ENCODE measurements at places on chromosomes 2 and 18.

- DNase-seq: no peak
Observed at GRCh38 chr2:121171625-121172119, 113.3 kb downstream of the TFCP2L1 start.

DNA sequence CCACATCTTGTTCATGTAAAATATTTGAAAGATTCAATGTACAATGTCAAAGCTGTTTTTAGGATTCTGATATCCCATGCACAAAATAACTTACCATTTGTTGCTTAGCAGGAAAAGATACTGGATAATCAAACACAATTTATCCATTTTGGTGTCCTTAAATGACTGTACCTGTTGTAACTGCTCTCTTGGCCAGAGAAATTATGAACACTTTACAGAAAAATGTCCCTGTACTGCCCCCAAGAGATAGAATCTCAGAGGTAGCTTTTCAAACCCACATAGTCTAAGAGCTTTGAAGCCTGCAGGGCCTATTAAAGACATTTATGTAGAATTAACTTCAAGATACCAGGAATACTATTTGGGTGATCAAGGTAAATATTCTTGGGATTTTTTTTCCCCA lies 12.2 kb upstream of the ME2 start:
- DNase-seq: no peak

- DNase-seq: no peak
Observed at GRCh38 chr2:77807531-77808215, 285.5 kb upstream of the LRRTM4 start.

- no peak for DNase-seq
Observed at GRCh38 chr2:232838406-232838874, 31.6 kb upstream of the SNORC start.

DNA sequence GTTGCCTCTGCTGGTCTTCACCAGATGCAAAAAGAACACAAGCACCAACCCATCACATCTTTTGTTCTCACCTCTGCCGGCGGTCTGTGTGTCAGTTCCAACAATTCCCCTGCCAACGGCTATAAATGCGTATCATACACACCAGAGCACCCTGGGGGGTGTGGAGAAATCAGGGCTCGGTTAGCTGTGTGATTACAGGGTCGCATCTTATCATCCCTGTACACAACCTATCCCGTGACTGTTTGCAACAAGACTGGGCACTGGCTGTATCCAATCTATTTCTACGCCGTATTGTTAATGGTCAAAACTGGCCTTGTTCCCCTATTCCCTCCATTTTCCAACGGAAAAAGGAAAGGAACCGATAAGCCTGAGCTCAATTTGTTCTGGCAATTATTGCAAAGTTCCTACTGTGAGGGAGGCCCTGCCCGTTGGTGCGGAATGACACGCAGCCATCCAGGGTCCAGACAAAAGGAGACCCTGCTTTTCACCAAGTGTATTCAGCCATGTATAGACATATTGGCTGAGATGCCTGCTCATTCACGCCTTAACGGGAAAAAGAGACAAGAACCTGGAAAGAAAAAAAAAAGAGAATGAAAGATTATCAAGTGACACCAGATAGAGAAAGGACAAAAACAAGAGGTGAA lies 136.9 kb downstream of the CDH20 start:
- DNase-seq: no peak

GRCh38 chr18:57698571-57699276 lies 77.1 kb upstream of the NARS1 start:
- no peak for DNase-seq
